ENCODE measurements at places on chromosomes 12 and 14.

- no peak for DNase-seq
These were observed 22.4 kb upstream of the GPR33 start for GRCh38 chr14:31510222-31510621.

GRCh38 chr14:52844262-52845060 lies 53.1 kb upstream of the GNPNAT1 start:
- DNase-seq, result no peak

DNA sequence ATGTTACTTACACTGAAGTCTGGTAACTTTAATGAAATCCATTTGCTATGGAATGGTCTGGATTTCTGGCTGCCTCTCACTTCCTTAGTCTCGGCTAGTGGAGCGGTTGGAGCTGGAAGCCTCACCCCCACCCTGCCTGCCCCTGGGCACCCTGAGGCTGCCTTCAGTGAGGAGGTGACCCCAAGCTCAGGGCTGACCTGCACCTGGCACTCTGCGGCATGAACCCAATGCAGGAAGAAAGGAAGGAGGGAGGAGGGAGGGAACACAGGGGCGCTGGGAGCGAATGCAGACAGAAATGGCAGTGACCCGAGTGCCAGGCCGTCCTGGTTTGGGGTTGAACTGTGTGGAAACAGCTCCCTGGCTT lies 353.1 kb downstream of the TMEM121 start:
- peak; percentile 28 for DNase-seq

DNA sequence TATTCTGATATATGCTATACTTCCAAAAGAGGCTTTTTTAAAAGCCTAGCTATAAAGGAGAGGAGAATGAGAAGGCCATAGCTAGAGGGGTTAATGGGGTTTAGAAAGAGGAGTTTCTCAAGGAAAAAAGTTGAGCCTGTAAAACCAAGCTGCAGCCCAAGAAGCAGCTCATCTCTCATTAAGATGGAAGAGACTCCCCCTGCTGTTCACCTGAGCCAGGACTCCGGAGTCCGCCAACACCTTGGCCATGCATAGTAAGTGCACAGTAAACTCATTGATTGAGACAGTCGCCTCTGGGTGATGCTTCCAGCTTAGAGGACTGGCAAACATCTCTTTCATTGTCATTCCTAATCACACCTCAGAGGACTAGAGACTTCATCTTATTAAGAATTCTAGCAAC lies 46.2 kb downstream of the ANO2 start:
- no peak for DNase-seq

DNA sequence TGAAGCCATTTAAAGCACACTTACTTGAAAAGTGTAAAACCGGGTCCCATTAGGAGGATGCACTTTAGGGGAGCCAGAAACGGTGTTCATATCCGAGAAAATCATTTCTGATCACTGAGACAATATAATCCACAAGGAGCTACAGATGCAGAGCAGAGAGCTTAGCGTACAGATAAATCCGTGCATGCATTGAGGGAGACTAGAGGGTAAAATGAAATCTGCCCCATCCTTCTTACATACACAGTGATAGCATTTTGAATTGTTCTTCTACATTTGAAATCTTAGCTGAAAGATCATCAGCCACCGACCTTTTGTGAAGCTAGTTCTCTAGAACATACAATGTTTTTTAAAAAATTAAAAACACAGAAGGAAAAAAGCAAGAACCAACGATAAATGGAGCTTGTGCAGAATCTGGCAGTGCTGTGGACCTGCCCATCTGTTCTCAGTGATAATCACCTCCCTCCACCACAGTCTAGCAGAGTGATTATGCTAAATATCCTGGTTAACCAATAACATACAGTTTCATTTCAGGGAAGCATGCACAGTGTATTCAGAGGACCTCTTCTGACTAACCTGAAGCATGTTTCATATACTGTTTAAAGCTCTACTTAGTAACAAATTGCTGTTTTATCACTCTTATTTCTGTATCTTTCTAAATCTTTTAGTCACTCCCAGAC lies 161.1 kb downstream of the PPFIA2 start:
- DNase-seq, result no peak

DNA sequence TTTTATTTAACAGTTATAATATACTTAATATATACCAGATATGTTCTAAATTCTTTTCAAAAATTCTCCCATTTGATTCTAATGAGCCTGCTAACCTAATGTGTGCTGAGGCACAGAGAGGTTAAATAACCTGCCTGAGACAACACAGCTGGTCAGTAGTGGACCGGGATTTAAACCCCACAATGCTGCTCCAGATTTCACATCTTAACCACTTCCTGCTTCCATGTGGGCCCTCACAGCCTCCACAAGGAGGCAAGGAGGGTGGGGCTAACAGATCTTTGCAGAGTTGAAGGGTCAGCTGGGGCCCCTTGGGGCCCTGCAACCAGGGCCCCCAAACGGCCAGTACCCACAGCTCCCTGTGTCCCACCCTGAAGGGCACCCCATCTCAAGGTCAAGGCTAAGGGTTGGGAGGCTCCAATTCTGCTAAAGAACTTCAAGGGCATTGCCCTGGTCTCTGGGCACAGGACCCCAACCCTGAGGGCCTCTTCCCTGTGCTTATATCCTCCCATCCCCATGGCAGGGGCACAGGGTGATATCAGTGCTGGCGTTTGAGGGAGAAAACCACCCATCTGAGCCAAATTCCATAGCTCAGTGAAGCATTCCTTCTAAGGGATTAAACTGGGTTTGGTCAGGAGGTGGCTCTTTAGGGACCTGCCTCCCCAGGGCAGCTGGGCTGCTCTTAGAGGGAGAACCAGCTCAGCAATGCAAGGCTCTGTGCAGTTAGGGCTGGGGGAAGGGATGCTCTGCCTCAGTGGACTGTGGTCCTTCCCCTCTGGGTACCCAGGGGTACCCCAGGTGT lies 2.2 kb downstream of the KRT80 start:
- DNase-seq, result no peak

DNA sequence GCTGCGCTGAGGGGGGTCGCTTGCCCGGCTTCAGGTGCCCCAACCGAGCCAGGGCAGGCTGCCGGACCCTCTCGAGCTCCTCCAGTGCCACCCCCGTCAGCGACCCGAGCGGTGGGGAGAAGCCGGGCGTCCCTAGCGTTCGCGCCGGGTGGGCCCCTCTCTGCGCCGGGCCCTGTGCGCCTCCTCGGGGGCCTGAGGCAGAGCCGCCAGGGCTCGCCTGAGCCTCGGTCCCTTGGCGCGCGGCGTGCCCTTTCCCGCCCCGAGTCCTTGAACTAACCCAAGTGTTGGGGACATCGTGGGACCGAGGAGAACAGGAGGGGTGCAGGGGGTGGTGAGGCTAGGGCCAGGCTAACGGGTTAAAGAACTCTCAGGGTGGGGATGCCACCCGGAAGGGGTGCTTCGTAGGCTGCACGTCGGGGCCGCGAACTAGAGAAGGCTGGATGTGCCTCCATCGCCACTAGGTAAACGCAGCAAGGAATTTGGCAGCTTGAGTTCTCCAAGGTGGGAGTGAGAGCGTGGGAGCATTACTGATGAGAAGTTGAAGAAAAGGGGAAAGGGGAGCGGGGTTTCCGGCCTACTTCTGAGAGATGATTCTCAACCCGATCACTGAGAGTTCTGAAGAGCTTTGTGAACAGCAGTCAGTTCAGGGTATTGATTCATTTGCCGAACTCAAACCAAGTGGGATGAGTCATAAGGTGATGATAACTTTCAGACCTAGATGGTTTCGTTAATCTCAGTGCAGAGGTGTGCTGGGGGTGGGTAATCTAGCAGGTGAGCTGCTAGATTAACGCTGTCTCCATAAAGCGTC lies 618 bp downstream of the RNF34 start:
- no peak for DNase-seq

DNA sequence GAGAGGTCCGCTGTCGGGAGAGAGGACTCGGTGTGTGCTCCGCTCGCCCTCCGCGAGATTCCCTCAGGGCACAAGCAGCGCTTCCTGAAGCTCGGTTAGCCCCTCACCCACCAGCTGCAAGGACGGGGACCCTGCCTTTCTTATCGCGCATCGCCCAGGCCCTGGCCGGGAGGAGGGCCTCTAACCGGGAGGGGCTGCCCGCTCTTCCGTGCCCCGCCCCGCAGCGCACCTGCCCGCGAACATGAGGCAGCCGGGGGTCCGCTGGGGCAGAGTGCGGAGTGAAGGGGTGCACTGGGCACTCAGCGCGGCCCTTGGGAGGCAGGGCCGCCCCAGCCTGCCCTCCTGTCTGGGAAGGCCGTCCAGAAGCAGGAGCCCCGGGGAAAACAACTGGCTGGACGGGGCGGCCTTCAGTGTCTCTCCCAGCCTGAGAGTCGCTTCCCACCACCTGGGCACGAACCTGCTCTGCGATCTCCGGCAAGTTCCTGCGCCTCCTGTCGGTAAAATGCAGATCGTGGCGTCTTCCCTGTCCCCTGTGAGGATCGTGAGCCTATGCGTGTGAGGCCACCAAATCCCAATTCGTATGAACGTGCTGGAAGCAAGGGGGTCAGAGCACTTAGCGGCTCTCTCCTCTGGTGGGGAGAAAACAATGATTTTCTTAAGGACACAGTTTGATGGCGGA lies 28.0 kb upstream of the ADIPOR2 start:
- no peak for DNase-seq

DNA sequence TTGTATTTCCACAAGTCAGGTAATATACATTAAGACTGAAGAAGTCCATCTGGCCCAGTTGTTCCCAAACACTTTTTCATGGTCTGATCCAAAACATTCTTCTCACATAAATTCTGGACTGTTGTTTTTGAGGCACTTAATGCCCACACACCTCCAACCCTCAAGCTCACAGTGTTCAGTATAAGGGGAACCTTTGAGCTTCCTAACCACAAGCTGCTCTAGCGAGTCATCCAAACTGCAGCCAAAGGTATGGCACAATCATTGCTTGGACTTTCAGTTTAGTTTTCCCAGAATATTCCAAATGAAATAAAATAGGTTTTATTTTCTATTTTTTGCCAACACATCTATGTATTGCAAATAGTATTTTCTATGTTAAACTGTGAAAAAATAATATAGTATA lies 103.0 kb downstream of the PUS7L start:
- no peak for DNase-seq

DNA sequence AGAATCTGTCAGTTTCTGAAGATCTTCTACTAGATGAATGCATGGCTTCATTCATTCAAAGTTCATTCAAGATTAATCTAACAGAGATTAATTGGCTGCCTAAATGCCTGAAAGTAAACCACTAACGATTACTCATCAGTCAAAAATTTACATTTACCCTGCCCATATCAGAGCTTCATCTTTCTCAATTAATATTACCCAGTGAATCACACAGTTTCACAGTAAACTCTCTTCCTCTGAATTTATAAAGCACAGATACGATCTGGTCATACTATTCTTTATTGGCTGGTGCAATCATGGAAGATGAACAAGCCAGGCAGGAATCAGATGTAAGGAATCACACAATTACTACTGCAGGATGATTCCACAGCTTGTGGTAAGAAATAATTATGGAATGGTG lies 377.7 kb downstream of the SLC16A7 start:
- no peak for DNase-seq

DNA sequence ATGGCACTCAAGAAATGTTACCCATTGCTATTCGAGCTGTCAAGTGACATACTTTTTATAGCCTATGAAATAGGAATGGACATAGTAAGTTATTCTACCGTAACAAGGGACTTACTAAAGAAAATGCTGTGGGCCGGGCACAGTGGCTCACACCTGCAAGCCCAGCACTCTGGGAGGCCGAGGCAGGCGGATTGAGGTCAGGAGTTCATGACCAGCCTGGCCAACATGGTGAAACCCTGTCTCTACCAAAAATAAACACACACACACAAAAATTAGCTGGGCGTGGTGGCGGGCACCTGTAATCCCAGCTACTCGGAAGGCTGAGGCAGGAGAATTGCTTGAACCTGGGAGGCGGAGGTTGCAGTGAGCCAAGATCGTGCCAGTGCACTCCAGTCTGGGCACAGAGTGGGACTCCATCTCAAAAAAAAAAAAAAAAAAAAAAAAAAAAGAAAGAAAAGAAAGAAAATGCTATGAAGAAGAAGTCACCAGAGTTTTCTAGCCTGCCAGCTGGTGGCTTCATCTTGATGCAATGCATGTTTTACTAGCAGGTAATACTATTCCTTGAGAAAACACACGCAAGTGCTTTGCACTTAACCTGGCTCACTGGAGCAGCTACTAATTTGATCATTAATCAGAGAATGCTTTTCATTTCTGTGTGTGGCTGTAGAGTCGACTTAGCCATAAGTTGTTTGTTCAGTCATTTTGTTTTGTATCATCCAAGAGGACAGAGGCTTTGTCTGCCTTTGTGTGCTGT lies 166.7 kb upstream of the MYL2 start:
- no peak for DNase-seq

DNA sequence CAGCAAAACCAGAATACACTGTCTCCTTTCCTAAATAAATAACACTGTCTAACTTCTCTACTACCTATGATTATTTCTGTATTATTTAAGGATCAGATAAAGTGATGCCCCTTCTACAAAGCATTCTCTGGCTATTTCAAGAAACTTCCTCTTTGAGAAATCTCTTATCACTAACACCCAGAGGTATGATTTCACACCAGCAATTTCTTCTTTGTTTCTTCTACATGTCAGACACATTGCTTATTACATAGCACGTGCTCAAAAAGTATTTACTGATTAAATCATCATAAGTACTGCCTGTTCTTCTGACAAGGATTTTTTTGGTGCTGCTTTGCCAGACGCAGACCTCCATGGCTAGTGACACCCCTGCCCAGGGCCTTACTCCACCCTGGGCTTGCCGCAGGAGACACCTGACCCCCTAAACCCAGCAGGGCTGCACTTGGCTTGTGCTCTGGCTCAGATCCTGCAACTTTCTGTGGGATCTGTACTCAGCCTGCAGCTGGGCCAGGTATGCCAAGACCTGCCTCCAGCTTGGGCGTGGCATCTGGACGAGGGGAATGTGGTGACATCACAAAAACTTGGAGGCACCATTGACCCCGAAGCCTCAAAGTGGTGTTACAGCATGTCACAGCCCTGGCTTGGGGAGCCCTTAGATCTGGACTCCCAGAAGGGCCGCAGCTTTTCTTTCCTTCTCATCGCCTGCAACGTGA lies 15.4 kb upstream of the HIGD1C start:
- DNase-seq, result no peak

- DNase-seq, result no peak
These were observed 305.3 kb upstream of the DDHD1 start for GRCh38 chr14:53458368-53458814.

- no peak for DNase-seq
These were observed 39.9 kb downstream of the TMTC1 start for GRCh38 chr12:29743801-29744200.

Data from coronary artery (tissue), 2 donors.